CD4-positive, alpha-beta T cell treated with Interleukin-21 for 1 hour (primary cell): ENCODE measurements at places on chromosomes 4 and X.

- no peak for DNase-seq
These were observed 89.2 kb upstream of the PRDX4 start for GRCh38 chrX:23578079-23578478.

GRCh38 chr4:83213640-83214039, 71.0 kb downstream of the COQ2 start:
- no peak for DNase-seq

DNA sequence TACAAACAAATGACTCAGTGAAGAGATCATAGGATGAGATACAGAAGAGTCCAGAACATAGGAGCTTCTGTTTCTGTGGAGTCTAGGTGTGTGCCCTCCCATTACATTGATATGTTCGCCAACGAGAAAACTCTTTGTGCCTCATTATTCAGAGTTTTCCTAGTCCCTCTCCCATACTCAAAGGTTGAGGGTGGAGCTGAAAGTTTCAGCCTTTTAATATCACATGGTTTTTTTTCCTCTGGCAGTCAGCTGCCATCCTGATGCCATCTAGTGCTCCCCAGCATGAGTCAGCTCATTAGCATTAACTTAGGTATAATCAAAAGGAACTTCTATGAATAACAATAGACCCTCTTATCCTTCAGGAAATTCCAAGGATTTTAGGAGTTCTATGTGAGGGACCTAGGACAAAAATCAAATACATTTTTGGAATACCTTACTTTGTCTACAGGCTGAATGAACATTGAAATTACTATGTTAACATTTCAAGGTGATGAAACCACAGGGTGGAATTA, 559.6 kb upstream of the AMOT start:
- no peak for DNase-seq

- DNase-seq, result no peak
These were observed 111.7 kb downstream of the PTTG2 start for GRCh38 chr4:38071801-38072431.

DNA sequence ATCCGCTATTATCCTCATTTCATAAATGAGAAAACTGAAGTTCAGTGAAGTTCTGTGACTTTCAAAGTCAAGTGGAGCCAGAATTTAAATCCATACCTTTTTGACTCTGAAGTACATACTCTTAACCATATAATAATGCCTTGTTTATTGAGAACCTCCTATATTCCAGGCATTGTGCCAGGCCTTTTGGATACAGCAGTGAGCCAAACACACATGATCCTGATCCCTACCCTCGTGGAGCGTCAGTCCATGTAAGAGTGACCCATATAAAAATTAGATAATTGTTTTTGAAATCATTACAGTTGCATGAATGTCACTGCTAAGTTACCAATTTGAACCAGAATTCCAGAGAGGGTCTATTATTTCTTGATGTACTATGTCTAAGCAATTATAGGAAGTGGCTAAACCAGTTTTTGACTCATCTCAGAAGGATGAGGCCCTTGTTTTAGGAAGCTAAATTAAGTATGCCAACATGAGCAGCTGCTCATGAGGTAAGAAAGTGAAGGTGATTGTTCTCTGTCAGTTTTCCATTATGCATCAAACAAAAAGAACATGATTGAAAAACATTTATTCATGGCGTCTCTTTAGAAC, 289.5 kb downstream of the GLUD2 start:
- no peak for DNase-seq

DNA sequence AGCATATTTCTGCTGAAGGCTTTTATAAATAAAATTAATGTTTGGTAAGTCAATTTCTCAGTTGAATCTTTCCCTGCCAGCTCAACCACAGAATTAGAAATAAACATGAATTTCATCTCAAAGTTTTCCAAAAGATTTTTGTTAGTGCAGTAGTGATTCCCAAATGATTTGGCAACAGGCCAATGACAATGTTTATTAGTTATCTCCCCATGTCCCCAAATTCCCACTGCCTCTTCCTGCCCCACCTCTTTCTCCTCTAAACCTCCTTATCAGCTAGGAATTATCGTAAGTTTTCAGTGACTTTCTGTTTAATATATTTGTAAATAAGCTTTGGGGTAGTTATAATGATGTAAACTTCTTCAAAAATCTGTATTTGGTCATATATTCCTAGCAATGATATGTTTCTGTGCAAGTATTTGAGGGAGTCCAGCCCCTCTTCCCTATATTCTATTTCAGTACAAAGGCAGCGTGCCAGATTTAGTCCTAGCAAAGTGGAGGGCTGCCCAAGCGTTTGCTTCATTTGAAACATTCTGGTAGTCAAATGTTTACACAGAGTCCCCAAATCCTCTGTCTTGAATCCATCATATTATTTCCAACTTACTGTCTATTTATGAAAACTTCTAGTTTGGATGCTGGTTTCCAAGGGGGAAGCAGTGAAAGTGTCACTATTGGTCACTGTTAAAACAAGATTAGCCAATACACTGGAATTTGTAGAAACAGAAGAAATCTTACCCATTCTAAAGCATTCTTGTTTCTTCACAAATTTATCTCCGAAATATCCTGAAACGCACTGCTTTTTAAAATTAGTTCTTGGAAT, 33.7 kb upstream of the ANKRD50 start:
- DNase-seq, result no peak

- no peak for DNase-seq
These were observed 57.7 kb downstream of the IL13RA2 start for GRCh38 chrX:114959729-114960128.

DNA sequence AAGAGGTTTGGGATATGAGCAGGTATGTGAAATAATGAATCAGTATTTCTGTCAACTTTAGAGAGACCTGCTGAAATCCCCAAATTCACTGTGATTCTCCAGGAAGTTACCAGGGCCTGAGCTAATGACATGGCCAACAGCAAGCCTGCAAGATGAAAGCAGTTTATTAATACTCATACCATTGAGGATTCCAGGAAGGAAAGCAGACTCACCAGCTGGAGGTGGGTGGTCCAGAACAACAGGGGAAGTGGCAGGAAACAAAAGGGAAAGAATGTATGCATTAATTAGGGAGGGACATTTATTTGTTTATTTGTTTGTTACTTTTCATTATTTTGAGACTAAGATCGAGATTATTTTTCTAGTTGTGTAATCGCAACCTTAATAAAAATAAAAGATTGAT, 196.6 kb upstream of the AGA start:
- DNase-seq, result no peak

DNA sequence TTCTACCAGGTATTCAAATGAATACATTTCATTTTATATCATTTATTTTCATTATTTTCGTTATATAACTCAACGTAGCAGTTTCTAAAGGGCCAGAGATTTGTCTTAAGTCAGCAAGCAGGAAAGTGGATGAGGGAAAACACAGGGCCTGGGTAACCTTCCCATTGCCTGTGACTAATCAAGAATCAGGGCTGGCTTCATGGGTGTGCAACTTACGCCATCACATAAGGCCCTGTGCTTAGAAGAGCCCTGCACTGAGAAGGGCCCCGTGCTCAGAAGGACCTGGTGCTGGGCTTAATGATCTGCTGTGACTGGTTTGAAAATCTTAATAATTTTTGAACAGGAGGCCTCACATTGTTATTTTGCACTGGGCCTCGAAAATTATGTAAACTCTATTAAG, 65.4 kb upstream of the FAM9C start:
- no peak for DNase-seq

- DNase-seq, result no peak
These were observed 1757.6 kb downstream of the ARAP2 start for GRCh38 chr4:34486461-34487363.

DNA sequence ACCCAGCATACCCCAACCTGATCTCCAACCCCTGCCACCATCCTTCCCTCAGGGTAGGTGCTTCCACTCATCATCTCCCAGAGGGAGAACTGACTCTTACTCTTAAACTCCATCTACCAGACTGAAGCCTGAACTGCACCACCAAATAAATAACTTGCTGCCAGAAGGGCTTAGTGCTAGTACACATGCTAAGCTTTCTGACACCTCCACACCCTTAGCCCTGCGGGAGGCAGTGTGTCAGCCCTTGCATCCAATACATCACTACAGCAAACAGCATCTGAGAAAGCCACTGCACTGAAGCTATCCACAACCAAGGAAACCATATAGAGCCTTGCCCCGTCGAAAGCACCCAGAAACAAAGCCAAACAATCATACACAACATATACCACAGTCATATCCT, 68.6 kb upstream of the MCF2 start:
- DNase-seq, result no peak

DNA sequence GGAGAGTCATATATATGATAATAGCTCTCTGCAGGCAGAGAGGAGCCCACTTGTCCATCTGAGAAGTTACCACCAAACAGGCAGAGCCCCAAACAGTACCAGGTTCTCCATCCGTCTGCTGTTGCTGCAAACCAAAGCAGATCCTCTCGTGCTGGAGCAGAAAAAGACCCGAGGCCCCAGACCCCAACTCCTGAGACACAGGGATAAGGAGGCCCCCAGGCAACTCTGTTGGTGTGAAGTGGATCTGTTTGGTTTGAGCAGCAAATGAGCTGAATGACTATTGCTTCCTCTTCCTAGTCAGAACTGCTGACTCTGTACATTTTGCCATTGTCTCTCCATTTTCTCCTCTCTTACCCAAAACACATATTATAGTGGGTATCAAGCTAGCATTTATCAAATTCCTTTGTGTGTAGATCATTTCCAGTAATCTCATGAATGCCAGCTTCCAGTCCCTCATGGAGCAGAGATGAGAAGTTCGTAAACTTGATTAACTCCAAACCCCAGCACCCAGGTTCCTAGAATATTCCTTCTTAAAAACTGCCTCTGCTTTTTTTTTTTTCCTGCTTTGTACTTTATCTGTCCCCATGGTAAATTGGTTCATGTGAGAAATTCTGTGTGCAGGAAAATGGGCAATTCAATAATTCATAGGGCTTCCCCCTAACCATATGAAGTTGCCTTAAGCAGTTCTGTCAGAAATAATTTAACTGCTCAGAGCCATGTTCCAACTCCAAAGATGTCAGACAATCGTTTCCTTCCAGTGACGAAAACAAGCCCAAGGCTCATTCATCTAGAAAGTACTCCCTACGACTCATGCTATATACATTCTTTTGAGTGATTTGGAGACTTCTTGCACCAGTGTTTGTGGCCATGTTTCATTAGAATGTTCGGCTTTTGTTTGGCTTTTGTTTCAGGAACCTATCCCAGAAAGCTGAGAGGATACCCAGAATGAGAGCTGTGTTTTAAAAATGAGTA, 98.6 kb upstream of the ATXN3L start:
- DNase-seq, result no peak

GRCh38 chr4:161546902-161547301, 616.9 kb downstream of the FSTL5 start:
- no peak for DNase-seq

DNA sequence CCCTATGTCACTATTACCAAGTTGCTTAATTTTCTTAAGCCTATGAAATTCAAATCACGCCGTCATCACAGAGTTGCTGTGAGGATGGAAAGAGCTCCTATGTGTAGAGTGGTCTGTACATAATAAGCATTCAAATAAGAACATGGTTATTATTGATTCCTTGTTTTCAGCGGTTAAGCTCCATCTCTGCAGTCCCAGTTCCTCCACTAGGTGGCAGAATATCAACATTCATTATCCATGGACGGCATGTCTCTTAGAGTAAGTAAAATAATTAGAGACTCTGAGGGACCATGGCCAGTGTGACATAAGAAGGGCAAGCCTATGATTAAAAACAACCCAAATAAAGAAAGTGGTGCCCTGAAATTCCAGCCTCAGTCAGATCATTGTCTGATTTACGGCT, 132.5 kb upstream of the NHS start:
- peak; percentile 25 for DNase-seq

GRCh38 chrX:19064175-19064574, 58.1 kb downstream of the ADGRG2 start:
- no peak for DNase-seq

- no peak for DNase-seq
These were observed 83.8 kb upstream of the MAML3 start for GRCh38 chr4:140237616-140238350.

- no peak for DNase-seq
These were observed 164.9 kb upstream of the KLF3 start for GRCh38 chr4:38499101-38499500.

- DNase-seq, result no peak
These were observed 709.7 kb downstream of the DMD start for GRCh38 chrX:32501606-32502005.

DNA sequence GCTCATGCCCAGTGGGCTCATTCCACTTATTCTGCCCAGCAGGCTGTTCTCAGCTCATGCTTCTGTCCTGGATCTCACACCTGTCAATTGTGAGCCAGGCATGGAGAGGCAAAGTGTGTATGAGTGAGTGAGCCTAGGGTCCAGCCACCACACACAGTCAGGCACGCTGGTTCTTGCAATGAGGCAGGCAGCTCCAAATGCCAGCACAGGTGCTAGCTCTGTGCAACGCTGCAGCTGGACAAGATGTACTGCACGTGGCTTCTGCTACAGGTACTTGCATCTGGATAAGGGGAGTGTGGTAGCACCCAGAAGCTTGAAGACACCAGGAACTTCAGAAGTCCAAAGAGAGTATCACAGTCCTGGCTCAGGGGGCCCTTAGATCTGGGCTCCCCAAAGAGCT, 1249.4 kb upstream of the IGFBP7 start:
- DNase-seq, result no peak

- DNase-seq, result no peak
These were observed 645.9 kb downstream of the ANKRD50 start for GRCh38 chr4:124066595-124066994.

GRCh38 chr4:24794916-24795665, at the start of gene SOD3:
TSS of gene SOD3 (plus strand) at chr4:24795573. CDS start at chr4:24799522, 3,949 bp downstream.
- DNase-seq, result no peak

GRCh38 chr4:10066670-10067651, 45.7 kb upstream of the SLC2A9 start:
- no peak for DNase-seq

GRCh38 chrX:118225711-118226428, 109.3 kb upstream of the KLHL13 start:
- no peak for DNase-seq

GRCh38 chr4:37392521-37393255, 148.1 kb downstream of the NWD2 start:
- DNase-seq, result no peak

DNA sequence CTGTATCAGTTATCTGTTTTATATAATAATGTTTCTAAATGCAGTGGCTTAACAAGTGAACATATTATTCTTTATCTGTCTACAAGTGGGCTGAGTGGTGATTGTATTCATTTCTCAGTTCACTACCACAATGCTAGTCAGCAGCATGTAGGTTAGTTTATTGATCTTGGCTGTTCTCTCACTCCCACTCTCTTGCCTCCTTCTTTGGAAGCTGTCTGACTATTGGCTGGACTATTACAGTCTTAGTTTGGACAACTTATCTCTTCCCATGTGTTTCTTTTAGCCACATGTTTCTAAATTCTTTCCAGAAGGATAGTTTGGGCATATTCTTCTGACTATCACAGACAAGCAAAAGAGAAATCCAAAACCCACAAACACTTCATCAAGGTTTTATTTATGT, 459.5 kb upstream of the AGA start:
- DNase-seq, result no peak

- DNase-seq, result peak; percentile 31
These were observed 1.3 kb upstream of the FHIP1A start for GRCh38 chr4:151407466-151408379.
